ENCODE measurements at places on chromosomes 6 and 20.

DNA sequence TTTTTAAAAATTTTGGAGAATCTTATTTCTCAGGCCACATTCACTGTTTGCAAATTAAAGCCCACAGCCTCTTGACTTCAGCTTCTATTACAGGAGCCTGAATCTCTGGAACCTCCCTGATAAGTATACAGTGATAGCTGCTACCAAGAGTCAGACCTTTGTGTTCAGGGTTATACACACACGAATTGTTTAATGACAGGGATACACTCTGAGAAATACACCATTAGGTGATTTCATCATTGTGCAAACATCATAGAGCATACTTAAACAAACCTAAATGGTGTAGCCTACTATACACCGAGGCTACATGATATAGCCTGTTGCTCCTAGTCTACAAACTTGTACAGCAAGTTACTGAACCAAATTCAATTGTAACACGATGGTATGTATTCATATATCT is 473.9 kb downstream of the PKHD1 start:
- no peak for DNase-seq

- peak; percentile 37 for DNase-seq
These were observed 731.4 kb upstream of the CITED2 start for GRCh38 chr6:140105857-140106256.

DNA sequence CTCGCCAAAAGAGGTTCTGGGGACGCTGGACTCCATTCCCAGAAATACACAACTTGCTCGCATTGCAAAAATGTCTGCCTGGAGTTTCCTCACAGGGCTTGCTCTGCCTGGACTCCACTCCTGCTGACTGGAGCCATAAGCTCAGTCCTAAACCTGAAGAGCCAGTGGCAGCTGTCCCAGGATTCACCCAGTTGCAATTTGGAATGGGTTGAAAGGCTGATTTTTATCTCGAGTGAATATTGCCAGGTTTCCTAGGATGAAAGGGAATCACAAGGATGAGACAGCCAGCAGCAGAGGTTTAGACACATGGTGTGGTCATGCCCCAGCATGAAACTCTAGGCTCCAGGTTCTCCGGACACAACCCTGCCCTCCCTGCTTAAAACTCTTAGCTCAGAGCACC is 223.3 kb downstream of the BMP7 start:
- DNase-seq = no peak

DNA sequence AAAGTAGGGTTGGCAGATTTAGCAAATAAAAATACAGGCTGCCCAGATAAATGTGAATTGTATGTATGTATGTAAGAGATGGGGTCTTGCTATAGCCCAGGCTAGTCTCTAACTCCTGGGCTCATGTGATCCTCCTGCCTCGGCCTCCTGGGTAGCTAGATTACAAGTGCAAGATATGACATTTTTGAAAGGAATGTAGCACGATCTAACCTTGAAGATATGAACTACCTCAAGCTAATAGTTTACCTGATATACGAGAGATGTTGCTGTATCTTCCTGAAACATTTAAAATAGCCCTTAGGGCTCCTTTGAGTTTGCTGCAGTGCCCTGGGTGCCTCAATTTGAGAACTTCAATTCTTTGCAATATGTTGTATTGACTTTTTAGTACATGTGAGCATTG is 42.1 kb downstream of the AFG1L start:
- DNase-seq = no peak

DNA sequence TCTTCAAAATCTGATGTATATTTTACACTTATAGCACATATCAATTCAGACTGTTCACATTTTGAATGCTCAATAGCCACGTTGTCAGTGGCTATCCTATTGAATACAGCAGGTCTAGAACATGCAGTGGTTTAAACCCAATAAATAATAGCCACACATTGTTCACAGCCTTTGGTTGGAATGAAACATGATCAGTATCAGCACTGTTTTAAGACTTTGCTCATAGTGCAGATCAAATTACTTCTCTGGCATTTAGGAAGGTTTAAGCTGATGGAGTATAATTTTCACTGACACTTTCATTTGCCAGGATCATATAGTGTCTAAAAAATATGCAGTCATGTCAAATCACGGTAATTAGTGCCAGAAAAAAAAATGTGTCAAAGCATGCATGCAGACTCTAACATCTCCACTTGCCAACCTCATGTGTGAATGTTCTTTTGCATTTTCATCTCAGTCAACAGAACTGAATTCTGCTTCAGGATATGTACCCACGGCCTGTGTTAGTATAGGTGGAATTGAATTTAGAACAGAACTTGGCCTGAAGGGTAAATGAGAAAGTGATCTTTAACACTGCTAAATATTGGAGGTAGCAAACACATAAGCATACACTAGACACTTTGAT is 184.1 kb downstream of the SLC24A3 start:
- no peak for DNase-seq

GRCh38 chr6:96276856-96277255 is 244.8 kb upstream of the UFL1 start:
- no peak for DNase-seq

- no peak for DNase-seq
These were observed 207.4 kb upstream of the ZNF217 start for GRCh38 chr20:53800883-53801604.

DNA sequence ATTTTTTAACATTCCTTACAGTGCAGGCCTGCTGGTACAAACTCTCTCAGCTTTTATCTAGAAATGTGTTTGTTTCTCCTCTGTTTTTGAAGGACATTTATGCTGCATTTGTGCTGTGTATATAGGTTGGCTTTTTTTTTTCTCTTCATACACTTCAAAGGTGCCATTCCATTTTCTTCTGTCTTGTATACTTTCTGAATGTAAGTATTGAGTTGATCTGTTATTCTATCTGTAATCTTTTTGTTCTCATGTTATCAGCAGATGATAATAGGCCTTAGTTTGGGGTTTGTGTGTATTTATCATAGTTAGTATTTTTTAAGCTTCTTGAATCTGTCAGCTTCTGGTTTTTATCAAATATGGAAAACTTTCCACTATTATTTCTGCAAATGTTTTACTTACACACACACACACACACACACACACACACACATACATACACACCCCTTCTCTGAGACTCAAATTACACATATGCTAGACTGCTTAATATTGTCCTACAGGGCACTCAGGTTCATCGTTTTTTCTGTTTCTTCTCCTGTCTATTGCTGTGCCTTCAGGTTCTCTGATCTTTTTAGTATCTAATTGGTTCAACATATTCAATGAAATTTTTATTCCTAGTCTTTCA is 74.6 kb downstream of the RPP40 start:
- DNase-seq = no peak

DNA sequence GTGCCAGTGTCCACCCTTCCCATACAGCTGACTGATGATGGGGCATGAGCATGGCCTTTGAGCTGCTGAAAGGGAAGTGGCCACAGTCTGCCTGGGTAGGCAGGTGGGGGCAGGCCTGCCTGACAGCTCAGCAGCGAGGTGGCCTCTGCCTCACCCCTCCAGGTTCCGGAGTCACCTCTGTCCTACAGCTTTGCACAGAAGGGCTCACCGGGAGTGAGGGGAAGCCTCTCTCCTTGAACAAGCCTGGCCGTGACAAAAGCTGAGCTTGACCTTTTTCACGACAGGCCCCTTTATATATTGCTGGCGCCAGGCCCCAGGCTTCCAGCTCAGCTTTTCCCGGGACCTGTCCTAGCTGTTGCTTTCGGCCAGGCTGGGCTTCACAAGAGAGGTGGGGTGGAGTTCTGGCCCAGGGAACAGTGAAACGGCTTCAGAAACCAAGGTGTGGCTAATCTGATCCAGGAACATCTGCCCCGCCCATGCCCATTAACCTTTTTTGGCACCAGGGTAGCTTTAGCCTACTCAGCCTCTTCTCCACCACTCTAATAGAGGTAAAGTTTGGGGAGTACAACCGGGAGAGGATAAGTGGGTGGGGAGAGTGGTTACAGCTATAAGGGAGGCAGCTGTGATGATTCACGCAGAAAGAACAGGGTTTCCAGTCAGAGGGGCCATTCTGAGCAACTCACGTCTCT is 42.9 kb downstream of the C6orf132 start:
- DNase-seq = no peak

GRCh38 chr20:57633945-57634491 is 13.8 kb upstream of the ZBP1 start:
- no peak for DNase-seq

- no peak for DNase-seq
These were observed 288.4 kb upstream of the TSHZ2 start for GRCh38 chr20:52683761-52684160.

DNA sequence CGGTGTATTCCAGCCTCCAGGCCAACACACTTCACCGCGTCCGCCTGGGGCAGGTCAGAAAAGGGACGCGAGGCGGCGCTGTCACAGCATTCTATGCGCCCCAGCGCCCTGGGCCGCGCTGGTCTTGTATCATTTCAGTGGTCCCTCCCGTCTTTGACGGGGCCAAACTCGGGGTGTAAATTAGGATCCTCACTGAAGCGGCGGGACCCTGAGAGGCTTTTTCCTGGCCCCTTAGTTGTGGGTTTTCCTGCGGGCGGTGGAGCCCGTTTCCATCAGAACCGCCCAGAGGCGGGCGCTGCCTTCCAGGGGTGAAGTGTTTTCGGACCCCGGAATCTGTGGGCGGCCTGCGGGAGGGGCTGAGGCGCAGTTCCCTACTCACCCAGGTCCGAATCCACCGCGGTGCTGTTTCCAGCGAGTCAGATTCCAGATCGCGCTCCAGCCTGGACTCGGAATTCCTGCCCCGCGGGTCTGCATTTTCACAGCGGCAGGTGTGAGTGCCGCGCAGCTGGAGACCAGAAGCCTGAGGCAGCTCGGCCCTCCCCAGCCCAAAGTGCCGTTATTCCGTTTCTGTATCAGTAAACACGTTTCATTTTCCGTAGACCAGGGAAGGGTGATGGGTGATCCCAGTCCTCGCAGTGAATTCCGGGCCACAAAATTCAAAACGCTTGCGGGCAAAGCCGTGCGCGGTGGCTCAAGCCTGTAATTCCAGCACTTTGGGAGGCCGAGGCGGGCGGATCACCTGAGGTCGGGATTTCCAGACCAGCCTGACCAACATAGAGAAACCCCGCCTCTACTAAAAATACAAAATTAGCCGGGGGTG is 3.9 kb upstream of the MICB start:
- DNase-seq = peak; percentile 66

GRCh38 chr6:148533309-148534107 is 190.9 kb downstream of the SASH1 start:
- DNase-seq = no peak

DNA sequence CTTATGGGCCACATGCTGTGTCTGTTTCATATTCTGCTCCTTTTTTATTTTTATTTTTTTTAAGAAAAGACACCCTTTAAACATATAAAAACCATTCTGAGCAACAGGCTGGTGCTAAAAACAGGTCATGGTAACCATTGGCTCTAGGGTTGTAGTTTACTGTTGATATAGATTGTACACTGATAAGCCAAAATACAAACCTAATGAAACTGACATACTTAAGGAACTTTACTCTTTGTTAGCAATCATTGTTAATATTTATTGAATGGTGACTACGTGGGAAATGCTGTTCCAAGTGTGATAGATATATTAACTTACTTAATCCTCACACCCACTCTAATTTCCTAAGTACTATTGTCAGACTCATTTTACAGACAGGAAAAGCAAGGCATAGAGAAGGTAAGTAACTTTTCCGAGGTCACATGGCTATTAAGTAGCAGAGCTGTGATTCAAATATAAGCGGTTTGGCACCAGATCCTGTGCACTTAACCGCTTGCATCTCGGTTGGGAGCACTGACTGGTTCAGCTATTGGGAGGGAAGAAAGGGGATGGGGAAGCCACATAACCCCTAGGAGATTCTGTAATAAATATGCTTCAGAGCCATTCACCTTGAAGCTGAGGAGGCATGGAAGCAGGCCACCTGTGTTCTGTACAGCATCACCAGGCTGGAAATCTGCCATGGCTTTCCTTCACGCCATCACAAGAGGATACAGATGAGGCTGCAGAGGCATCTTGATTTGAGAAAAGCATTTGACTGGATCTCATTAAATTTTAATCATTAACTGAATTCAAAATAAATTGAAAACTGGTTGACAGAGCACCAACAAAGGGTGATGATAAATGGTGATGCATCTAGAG is 4.9 kb downstream of the TRAF3IP2 start:
- DNase-seq = no peak

DNA sequence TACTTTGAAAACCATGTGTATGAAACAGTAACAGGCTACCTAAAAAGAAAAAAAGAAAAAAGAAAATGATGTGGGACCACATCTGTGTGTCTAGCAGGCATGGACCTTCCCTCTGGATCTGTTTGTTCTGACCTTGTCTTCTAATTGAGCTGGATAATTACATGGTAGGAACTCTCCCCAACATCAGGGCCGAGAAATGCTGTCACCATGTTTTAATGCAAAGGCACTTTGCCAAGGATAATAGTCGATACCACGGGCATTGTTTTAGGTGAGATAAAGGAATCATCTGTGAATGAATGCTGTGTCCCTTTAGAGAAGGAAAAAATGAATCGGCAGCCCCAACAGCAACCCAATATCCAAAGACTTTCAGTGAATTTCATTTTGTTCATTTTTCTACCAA is 149.1 kb downstream of the ZDHHC14 start:
- DNase-seq = no peak

GRCh38 chr20:48420176-48420575 is 407.6 kb downstream of the PREX1 start:
- DNase-seq = no peak

DNA sequence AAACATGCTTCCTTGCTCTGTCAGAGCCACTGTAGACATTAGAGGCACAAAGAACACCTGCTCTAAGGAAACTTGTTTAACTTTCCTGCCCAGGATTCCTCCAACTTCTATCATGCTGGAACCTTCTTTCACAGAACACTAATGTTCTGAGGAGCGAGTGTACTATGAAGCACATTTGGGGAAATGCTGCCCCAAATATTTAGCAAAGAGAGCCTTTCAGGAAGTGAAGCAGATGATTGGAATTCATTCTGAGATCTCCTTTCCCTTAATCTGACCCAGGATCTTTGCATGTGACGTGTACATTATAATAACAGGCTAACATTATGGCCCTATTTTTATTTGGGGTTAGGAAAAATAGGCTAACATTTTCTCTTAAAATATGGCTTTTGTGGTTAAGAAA is 21.0 kb upstream of the FYN start:
- DNase-seq = no peak

GRCh38 chr6:158629367-158630221 is 14.9 kb downstream of the DYNLT1 start:
- no peak for DNase-seq

- no peak for DNase-seq
These were observed 54.0 kb upstream of the SNX9 start for GRCh38 chr6:157768863-157769551.

GRCh38 chr6:168037242-168037641 is 39.8 kb downstream of the KIF25 start:
- no peak for DNase-seq

DNA sequence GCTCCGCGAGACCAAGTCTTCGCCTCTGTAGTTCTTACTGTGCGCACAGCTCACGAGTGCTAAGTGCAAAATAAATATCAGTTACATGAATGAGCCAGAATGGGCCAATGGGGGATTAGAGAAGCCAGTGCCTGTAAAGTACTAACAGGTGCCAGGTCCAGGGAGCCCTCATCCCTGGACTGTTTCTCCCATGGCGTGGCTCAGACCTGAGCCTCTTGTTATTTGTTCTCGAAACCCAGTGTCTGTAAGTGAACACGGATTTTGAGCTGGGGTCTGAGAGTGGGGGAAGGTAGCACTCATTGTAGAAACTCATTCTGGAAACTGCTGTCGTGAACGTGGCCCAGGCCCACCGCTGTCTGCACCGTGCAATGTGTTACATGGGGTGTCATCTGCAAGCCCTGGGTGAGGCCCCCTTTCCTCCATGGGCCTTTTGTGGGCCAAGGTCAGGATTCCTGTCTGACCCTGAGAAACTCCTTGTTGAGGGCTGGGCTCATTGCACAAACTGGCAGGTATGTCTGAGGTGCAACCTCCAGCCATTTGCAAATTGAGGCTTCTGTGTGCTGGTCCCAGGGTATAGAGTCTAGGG is 154.7 kb downstream of the SYCP2 start:
- no peak for DNase-seq

- DNase-seq = no peak
These were observed 19.1 kb downstream of the PCK1 start for GRCh38 chr20:57579898-57580447.
